ENCODE measurements at places on chromosomes 7 and 10.
A peak's percentile ranks its signal among the peaks of the same experiment; 100 is the strongest.

DNA sequence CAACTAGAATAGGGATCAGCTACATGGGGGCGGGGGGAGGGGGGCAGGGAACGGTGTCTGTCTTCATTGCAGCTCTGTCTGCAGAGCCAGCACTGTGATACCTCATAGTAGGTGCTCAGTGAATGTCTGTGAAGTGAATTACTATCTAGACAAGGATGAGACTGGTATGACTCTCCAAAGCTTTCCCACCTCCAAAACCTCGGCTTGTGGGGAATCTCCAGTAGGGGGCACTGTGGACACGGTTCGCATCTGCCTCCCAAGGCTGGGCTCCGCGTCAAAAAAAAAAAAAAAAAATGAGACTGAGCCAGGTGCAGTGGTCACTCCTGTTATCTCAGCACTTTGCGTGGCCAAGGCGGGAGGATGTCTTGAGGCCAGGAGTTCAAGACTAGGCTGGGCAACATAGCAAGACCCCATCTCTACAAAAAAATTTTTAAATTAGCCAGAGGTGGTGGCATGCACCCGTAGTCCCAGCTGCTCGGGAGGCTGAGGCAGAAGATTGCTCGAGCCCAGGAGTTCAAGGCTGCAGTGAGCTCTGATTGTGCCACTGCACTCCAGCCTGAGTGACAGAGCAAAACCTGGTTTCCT is 9.6 kb downstream of the TRIM56 start:
- no peak for DNase-seq

DNA sequence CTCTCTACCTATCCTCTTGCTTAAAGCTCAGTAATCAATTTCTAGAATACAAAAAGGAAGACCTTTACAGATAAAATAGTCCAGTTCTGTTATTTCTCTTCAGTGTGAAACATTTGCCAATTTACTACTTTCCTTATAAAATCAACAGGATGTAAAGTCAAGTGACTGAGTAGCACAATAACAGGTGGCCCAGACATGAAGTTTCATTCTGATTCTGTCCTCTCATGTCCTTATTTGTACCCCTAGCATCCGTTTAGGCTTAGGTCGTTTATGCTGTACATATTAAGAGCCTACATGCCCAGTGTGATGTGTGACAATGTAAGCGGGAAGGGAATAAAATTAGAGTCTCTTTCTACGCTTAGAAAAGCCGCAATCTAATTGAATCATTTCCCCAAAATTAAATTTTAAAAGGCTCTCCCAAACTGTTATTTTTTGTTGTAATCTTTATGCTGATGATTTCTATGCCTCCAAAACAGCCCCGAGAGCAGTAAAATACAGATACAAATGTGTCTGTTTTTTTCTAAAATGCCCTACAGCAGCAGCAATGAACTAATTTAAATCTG is 29.1 kb downstream of the EPC1 start:
- peak; percentile 83 for DNase-seq

DNA sequence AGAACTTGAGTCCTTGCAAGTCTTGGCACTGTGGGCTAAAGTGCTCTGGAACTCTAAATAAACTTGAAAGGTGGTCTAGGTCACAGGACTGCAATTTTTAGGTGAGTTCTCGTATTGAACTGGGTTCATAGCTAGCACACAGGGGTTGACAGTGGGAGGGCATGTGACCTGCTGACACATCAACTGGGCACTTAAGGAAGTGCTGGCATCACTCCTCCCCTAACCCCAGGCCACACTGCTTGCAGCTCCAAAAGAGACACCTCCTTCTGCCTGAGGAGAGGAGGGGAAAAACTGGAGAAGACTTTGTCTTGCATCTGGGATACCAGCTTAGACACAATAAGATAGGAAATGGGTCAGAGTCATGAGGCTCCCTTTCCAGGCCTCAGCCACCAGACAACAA is 38.0 kb upstream of the AASS start:
- no peak for DNase-seq

DNA sequence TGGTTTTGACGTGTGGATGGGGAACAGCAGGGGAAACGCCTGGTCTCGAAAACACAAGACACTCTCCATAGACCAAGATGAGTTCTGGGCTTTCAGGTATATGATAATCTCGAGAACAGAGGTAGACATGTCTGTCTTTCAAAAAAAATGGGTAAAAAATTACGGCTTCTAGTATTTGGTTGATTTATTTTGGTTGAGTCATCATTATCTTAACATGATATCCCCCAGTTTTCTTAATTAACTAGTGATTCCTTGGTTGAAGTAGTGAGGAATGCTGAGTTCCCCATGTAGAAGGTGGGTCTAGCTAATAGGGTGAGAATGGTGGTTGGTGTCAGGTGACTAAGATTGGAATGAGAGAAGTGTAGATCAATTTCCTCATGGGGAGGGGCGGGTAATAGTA is 10.7 kb downstream of the LIPM start:
- DNase-seq: no peak

GRCh38 chr7:117041007-117041406 is 87.7 kb downstream of the ST7 start:
- no peak for DNase-seq

GRCh38 chr10:112981553-112981952 is 31.5 kb downstream of the TCF7L2 start:
- no peak for DNase-seq

DNA sequence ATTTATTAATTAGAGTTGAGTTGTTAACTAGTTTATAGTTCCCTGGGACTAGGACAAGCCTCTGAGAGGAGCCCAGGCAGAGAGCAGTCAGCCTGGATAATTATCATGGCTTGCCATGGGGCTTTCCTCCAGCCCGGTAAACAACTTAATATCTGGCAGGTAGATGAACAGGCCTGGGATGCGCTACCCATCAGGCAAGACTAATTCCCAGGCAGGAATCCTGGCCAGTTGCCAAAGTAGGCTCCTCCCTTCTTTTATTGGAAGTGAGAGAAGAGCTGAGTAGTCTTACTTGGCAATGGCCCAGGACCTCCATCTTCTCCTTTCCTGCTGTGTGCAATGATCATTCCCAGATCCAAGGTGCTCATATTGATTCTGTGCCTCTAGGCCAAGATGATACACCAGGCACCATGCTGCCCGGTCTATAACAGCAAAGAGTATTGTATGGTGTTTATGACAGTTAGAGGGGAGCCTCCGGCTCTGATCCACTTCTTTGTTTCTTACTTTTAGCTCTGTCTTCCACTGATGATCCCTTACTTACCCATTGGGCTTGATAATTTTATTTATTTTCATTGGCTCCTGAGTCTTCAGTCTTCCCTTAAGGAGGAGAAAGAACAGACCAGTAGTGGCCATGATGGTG is 408.7 kb downstream of the REEP3 start:
- no peak for DNase-seq

GRCh38 chr10:125084614-125085257 is 75.6 kb downstream of the CTBP2 start:
- no peak for DNase-seq

DNA sequence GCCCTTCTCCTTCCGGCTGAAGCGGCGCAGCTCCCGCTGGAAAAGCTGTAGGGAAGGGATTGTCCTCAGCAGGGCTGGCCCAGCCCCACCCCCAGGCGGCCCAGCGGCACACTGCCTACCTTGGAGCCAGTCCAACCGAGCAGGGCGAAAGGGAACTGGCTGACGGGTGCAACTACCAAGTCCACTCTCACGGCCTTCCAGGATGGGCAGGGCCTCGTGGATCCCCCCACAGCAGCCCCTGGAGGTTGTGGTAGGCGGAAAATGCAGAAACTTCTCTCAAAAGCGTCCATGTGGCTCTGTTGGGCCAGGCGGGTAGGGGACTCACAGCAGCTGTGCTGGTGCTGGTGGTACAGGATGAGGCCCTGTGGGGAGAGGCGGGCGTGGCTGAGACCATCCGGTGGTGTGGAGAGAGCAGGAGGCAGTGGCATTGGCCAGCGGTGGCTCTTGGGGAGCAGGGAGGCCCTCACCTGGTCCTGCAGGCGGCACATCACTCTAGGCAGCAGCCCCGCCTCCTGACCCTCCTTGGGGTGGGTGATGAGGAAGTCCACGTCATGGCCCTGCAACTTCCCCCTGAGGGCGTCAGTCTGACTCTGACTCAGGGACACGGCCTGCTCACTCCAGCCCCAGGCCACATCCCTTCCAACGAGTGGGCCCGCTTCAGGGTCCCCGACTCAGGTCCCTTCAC is 8.4 kb upstream of the PGAM2 start:
- DNase-seq: no peak

DNA sequence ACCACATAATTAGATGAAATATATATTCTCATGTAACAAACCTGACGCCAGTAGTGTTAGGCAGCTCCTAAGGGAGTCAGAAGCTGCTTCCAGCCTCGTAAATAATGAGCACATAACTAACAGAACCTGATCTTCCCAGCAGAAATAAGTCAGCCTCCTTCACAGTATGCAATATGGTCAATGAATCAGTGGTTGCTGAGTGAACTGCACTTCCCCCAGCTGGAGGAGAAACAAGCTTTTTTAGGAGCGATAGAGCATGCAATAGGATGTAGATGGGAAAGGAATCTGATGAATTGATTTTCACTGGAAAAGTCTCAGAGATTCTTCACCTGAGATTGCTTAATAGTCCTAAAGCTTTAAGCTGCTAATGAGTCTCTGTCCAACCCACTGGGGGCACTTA is 337.2 kb upstream of the LRGUK start:
- no peak for DNase-seq

- no peak for DNase-seq
These were observed 2.4 kb downstream of the MYL7 start for GRCh38 chr7:44138698-44139097.

- DNase-seq: no peak
These were observed 35.8 kb downstream of the RASGEF1A start for GRCh38 chr10:43230909-43231522.

GRCh38 chr10:45418849-45419675 is 45.0 kb downstream of the ALOX5 start:
- DNase-seq: peak; percentile 32

- no peak for DNase-seq
These were observed 19.7 kb upstream of the DDC start for GRCh38 chr7:50584793-50585408.

GRCh38 chr7:18788026-18788425 is 292.5 kb downstream of the HDAC9 start:
- no peak for DNase-seq

- no peak for DNase-seq
These were observed 34.8 kb downstream of the GRID2IP start for GRCh38 chr7:6516387-6516983.

Measured in T-helper 1 cell (primary cell).